ENCODE measurements at places on chromosomes 11 and 22.

- DNase-seq = no peak
Observed at GRCh38 chr11:66216911-66217310, 51.5 kb upstream of the RAB1B start.

GRCh38 chr11:128802358-128802981 is 64.6 kb downstream of the KCNJ1 start:
- peak; percentile 54 for DNase-seq

DNA sequence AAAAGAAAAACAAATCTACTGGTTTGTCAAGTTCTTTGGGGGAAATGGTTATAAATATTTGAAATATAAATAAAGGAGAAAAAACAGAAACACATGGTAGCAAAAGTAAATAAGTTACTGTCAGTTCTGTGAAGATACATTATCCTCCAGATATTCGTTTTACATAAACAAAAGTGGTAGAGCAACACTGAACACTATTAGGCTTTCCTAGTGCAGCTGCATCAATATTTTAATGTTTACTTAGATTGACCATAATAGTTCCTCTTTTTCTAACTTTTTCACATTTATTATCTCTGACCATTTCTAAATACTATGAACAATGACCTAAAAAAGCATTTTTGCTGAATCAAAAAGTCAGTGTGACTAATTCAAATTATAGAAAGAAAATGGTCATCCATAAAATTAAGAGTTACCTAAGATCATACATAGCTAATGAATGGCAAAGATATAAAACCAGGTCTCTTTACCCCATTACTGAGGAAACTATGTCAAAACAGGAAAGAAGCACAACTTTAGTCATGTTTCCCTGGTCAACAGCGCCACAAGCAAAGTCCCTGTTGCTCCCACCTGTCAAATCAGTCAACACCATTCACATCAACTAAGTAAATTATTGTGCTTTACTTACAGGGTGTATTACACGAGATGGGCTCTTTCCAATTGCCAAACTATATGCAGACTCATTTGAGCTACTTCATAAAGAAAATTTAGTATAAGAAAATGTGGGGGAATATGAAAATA is 38.5 kb downstream of the SBF2 start:
- no peak for DNase-seq

DNA sequence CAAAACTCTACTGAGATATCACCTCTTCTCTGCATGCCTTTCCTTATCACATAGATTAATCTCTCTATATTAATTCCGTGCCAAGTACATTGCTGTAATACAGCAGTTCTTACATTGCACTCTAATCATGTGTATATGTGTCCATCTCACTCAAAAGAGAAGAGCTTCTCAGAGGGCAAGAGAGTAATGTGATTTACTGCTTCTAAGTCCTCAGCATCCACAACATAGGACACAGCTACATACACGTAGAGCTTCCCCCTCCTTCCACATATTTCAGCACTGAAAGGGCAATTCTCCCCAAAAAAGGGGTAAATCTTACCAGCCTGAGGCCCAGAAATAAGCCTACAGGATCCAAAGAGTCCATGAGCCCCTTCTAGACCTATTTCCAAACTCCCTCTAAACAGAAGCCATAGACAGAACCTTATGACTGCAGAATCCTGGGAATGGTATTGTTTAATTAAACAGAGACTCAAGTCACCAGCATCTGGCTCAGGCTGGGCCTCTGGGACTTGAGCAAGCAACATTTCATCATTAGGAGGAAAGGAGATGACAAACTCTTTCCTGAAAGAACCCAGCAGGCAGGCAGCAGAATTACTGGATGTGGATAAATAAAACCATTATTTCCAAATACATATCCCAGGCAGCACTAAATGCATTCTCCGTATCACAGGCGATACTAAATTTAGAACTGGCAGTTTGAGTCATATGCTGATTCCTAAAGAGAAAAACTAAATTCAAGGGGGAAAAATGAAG is 87.2 kb downstream of the KCNC1 start:
- DNase-seq = no peak

GRCh38 chr11:8097062-8097461 is 16.1 kb downstream of the TUB start:
- DNase-seq = no peak

- DNase-seq = no peak
Observed at GRCh38 chr11:111168871-111169270, 76.7 kb upstream of the POU2AF2 start.

DNA sequence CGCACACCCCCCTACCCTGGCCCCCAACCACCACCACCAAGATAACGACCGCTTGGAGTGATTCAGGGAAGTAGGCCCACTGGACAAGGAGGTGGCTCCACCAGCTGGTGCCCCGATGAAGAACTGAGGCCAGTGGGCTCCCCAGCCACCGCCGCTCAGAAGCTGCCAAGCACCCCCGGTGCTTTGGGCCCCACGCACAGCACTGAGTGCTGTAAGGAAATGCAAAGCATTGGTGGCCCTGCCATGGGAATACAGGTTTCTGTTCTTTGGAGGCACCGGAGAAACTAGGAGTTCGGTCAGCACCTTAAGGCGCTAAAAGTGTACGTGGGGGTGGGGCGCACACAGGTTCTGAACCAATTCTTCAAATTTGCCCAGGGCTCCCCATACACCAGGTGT is 664 bp upstream of the PRSS23 start:
- DNase-seq = no peak

GRCh38 chr11:92919048-92919447 is 50.4 kb upstream of the MTNR1B start:
- no peak for DNase-seq

DNA sequence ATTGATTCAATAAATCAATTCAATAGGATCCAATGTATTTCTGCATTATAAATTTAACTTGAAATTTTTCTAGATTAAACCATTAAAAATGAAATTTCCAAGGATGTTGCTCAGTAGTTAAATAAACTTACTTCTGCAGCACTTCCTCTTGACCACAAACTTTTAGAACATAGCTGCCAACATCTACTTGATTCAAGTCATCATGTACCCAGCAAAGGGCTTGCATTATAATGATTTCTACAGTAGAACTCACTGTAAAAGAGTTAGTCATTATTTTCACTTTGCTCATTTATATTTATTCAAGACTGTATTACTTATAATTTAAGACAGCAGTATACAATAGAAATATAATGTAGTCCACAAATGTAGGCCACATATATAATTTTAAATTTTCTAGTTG is 59.2 kb downstream of the PIK3C2A start:
- DNase-seq = no peak

- DNase-seq = no peak
Observed at GRCh38 chr11:63766531-63767235, 1.9 kb downstream of the ZFTA start.

DNA sequence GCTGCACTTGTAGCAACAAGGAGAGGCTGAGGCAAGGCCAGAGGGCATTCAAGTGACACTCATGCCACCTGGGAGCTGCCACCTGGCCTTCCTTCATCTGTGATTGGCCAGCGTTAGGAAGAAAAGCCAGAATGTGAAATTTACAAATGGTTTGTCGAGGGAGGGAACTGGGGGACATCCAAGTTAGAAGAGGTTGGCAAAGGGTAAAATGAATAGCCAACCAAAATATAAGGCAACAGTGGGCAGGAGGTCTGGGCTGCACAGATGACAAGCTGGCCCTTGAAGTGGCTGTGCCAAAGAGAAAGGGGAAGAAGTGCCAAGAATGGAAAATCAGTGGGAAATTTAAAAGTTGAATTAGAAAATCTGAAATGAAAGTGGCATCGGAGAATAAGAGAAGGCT is 221.4 kb downstream of the C11orf91 start:
- no peak for DNase-seq

DNA sequence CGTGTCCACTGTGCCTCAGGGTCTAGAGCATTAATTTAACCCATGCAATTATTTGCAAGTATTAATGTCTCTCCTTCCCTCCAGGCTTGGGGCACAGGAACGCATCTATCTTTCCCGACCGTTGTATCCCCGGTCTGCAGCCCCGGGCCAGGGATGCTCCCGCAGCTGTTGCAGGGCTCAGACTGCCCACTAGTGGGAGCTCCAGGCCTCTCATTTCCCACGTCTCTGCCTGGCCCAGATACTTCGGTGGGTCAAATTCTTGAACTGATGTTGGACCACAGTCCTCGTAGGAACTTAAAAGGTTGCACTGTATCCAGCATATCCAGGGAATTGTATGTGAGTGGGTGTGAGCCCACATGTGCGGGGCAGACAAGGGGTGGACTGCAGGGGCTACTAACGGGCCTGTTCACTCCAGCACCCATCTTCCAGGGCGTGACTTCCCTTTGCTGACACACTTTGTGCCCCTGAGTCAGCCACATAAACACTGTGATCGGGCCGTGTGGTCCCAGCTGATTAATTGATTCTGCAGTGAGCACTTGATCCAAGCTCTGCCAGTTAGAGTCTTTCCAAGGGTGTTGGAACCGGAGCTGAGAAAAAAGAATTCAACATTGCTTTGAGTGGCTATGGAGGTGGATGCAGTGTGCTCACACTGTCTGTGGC is 451.3 kb downstream of the TBC1D22A start:
- DNase-seq = no peak

GRCh38 chr22:38760477-38761201 is 4.8 kb upstream of the SUN2 start:
- no peak for DNase-seq

DNA sequence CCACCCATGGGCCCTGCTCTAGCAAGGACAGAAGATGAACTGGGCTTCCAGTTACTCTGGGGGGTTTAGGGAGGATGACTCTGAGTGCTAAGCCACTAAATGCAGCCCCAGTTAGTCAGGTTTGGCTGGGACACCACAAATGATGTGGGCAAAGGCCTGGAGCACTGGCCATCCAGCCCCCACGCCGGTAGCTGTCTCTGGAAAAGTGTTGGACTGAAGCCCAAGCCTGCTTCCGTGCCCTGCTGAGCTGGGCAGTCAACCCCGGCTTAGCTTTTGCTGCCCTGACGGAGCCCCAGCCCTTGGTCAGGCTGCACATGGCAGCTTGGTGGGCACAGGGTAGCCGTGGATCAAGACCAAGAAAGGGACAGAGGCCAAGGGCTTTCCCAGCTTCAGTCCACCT is 5.7 kb upstream of the GSTP1 start:
- DNase-seq = no peak

- no peak for DNase-seq
Observed at GRCh38 chr11:134845474-134846327, 433.7 kb upstream of the B3GAT1 start.

DNA sequence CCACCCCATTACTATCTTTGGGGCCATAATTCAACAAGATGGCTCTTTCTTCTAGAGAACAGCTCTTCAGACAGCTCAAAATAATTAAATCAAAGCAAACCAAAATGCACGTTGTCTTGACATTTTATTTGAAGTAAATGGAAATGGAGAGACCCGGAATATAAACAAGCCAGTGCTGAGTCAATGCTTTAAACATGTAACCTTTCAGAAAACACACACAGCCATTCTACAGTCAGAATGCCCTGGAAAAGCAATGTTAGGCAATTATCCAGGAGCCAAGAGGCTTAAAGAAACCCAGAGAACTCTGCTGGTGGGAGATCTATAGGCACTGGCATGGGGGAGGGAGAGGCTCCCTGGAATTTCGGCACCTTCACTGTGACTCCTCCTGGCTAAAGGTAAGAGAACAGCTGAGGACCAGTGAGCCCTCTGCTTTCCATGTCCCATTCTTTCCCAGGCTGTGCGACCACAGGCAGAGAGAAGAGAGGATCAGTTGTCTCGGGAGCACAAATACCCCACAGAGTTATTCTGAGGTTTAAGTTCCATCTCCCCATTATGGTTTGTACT is 254.0 kb upstream of the CCDC90B start:
- DNase-seq = no peak

- no peak for DNase-seq
Observed at GRCh38 chr11:67498544-67498972, 6.6 kb downstream of the PITPNM1 start.

DNA sequence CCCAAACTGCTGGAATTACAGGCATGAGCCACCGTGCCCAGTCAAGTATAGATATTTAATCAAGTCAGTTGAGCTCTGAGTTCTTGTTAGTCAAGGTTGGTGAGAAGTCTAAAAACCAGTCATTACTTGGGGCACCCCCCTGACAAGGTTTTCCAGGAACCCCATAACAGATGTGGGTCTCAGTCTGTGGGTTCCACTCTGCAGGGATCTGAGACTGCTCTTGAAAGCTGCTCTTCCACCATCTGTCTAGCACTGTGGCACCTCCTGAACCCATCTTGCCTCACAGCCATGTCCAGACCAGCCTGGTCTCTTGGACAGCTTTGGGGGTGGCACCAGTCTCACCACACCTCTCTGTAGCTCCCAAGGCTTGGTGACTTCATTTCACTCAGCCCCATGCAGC is 44.3 kb upstream of the PLET1 start:
- no peak for DNase-seq

- DNase-seq = no peak
Observed at GRCh38 chr11:122799406-122800105, 38.7 kb upstream of the CRTAM start.

DNA sequence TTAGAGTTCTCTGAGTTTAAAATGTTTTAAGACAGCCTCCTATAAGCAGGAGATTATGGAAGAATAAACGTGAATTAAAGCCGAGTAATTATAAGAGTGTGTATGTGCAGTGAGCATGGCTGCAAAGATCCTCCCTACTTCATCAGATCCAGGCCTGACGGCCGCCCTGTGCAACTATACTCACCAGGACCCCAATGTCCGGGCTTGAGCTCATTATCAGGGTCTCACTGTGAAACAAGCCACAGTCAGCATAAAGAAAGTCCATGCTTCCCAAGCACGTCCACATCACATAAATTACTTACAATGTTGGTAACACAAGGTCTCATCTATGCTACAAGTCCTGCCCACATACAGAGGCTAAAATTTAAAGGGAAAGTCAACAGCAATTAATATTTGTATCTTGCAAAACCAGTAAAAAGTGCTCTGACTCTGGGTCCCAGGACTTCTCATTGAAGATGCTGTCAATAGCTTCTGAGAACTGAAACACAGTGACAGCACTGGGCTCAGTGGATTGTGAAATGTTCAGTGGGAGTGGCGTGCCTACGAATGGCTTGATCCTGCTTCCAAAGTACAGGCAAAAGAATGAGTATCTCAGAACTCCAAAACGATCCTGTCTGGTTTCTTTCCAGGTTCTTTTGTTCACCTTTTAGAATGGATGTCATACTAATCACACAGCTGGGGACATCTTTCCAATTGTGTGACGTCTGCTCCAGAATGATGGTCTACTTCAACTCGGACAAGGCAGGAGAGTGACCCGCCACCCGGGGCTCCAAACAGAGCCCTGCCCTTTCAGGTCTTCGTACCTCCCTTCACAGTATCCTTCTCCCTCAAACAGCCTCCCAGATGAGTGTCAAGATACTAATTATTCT is 72.1 kb upstream of the ARFGAP3 start:
- no peak for DNase-seq

DNA sequence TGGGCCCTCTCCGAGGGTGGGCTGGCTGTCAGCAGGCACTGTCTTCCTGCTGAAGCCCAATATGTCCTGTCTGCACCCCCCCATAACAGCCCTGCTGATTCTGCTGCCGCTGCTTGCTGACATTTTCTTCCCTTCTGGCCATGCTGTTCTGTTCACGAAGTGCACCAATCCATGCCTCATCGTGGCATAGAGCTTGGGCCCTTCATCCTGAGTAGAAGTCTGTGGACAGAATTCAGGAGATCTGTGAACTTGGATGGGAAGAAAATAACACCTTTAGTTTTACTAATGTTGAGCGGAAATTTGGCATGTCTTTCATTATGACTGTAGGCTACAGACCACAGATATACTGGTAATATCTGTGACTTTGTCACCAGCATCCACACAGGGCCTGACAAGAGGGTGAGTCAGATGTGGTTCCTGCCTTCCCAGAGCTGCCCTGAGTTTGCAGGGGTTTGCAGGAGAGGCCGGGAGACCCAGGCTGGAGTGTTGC is 14.1 kb upstream of the KIAA0930 start:
- DNase-seq = no peak

All from DMS153 (cell line).